ENCODE measurements at places on chromosomes 4 and X.

- peak; percentile 66 for DNase-seq
These were observed 160.7 kb upstream of the LDB2 start for GRCh38 chr4:17058916-17059741.

DNA sequence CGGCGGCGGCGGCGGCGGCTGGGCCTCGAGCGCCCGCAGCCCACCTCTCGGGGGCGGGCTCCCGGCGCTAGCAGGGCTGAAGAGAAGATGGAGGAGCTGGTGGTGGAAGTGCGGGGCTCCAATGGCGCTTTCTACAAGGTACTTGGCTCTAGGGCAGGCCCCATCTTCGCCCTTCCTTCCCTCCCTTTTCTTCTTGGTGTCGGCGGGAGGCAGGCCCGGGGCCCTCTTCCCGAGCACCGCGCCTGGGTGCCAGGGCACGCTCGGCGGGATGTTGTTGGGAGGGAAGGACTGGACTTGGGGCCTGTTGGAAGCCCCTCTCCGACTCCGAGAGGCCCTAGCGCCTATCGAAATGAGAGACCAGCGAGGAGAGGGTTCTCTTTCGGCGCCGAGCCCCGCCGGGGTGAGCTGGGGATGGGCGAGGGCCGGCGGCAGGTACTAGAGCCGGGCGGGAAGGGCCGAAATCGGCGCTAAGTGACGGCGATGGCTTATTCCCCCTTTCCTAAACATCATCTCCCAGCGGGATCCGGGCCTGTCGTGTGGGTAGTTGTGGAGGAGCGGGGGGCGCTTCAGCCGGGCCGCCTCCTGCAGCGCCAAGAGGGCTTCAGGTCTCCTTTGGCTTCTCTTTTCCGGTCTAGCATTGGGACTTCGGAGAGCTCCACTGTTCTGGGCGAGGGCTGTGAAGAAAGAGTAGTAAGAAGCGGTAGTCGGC lies 528 bp downstream of the FMR1 start:
- peak; percentile 43 for DNase-seq

GRCh38 chrX:153944140-153944799 lies at the start of gene RENBP:
Gene RENBP, minus strand, starts transcription at chrX:153944643. Its CDS starts 33 bp downstream, at chrX:153944610.
- DNase-seq = no peak

- DNase-seq = no peak
These were observed 57.1 kb downstream of the TNIP2 start for GRCh38 chr4:2698951-2699505.

DNA sequence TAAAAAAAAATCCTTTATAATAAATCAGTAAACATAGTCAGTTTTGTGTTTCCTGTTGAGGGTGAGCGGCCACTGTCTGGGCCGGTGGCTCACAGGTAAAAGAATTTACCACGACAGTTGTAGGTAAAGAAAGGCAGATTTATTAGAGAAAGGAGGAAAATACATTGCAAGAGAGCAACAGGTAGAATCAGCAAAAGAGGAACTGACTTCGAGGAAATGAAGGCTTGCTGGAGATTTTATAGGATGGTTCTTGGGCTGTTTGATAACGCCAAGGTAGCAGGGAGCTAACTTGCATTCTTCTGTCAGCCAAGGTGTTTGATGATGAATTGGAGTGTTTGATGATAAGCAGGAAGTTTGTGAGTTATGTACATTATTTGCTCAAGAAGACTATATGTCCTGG lies 2.8 kb downstream of the ZNF157 start:
- no peak for DNase-seq

DNA sequence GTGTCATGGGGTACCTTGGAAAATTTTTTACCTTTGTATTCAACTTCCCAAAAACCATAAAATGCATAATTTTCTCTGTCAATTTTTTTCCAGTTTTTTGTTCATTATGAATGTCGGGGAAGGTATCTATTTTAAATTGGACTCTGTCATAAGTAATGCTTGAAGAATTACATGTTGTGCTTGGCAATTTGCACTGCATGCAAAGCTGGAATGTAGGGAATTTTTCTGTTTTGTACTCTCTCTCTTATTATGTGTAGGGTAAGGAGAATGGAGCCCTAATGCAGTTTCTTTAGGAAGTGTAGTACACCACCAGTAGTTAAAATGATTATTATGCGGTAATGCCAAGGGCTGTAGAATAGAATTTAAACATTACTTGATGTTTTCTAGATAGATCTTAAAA lies 137.7 kb upstream of the LIMCH1 start:
- no peak for DNase-seq

DNA sequence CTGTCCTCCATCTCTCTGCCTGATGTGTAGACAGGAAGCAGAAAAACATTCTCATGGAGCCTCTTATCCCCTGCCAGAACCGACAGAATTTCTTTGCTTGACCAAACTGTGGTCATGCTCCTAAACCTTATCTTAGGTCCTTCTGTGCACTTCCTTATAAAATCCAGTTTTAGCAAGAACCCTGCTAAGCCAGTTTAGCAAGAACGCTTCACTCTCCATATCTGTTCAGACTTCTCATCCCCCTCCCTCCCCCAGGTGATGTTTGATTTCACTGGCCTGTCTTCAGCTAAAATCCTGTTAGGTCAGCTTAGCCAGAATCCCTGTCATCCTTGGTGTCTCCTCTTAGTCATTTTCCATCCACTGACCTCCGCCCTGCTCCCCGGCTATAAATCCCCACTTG lies 1130.9 kb upstream of the PRKX start:
- no peak for DNase-seq

- peak; percentile 85 for DNase-seq
These were observed 172.7 kb upstream of the FRG1 start for GRCh38 chr4:189767941-189768340.

GRCh38 chr4:53088152-53088551 lies 226.0 kb downstream of the RASL11B start:
- no peak for DNase-seq

GRCh38 chrX:107686792-107687191 lies 58.5 kb downstream of the PRPS1 start:
- no peak for DNase-seq

GRCh38 chrX:149877636-149878035 lies 3.3 kb upstream of the MAGEA8 start:
- no peak for DNase-seq

DNA sequence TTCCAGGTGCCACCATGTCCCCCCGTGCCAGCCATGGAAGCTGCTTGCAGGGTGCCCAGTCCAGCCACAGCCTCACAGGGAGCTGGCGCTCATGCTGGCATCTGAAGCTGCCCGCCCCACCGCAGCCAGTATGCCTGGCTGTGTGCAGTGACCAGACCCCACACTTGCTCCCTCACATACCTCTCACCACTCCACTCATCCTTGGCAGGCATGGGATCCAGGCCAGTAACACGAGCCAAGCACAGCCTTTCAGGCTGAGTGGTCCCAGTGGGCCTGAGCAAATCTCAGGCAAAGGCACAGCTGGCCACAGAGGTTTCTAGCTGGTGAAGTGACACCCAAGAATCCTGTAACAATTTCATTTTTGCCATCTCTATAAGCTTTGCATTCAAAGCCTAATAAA lies 48.4 kb upstream of the SEC24B start:
- no peak for DNase-seq

- no peak for DNase-seq
These were observed 145.1 kb downstream of the CBR4 start for GRCh38 chr4:168864821-168865541.

DNA sequence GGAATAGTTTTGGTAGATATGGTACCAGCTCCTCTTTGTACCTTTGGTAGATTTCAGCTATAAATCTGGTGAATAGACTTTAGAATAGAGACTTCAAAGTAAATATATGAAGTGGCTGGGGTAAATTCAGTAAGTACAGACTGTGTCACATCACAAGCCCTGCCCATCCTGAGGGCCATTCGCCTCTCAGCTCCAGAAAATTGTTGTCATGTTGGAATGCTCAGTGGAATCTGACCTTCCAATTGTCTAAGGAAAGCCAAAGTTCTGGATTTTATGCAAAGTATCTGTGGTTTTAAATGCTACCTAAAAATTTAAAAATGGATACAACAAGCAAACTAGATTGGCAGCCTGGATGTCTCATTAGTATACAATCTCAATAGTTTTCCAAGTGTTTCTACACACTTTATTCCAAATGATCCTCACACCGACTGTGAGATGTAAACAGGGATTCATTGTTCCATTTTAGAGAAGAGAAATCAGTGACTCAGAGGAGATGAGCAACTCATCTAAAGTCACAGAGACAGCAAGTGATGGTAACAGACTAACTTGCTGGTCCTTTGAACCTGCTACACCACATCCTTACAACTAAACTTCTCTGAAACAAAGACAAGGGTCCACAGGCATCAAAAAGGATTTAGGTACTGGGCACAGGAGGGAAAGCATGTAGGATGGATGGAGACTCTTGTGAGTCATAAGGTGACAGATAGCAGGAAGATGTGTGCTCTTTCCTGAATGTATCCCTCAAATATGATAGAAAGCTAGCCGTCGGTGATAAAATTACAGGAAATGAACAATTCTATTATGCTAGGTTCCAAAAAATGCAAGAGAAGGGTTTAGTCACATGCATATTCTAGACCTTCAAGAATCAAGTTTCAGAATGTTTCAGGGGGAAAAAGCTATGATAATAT lies 127.3 kb downstream of the ATP10D start:
- no peak for DNase-seq

DNA sequence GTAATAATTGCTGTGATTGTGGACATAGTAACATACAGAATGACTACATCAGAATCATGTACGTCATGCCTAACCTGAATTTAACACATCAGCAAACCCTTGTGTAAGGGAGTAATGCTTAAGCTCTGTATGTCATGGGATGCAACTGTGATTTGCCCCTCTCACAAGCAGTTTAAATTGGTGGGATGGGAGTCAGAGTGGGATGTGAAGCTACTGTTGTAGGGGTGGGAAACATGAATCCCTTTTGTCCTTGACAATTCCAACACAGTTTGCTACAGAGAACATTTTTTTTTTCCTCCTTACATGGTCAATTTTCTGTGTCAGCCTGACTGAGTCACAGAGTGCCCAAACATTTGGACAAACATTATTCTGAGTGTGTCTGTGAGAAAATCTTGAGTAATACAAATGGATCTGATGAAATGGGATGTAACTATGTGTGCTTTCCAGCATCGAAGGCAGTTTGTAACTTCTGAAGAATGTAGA lies 392.8 kb downstream of the GPM6A start:
- no peak for DNase-seq

DNA sequence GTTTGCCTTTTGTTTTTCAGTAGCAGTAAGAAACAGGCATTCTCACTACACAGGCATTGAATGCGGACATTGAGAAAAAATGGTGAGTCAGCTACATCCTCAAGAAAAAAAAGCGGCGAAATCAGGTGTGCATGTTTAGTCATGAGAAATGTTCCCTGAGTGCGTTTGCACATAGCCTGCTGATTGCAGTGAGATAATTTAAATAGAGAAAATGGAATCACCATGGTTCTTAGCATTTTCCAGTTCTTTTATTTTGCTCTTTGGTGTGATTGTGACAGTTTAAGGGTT lies 54.1 kb upstream of the CLDN34 start:
- no peak for DNase-seq

- DNase-seq = no peak
These were observed 63.1 kb upstream of the CITED1 start for GRCh38 chrX:72368796-72369195.

DNA sequence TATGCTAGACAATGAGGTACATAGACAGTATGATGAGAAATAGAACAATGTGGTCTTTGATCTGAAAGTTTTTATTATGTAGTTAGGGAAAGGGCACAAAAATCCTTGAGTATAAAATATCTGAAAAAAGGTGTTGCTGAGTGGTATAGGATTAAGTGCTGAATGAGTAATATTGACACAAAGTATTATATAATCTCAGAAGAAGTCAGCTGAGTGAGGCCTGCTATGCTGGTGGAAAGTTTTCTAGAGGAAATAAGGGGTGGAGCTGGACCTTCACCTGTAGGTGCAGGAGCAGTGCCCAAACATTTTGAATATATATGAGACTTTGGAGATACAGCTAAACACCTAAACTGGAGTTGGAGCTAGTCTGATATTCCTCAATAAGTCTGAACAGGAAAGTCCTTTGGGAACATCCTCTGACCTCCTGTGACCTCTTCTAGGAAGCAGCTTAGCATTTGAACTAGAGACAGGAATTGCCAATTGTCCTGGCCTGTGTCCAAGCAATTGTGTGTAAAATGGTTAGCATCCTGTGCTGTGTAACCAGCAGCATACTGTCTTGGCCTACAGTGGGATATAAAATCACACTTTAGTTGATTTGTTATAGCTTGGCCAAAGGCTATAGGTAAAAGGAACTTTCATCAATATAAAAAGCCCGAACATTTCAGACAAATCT lies 285.3 kb downstream of the ANKRD50 start:
- peak; percentile 47 for DNase-seq

- no peak for DNase-seq
These were observed 230.1 kb upstream of the FAT4 start for GRCh38 chr4:125084608-125085007.

GRCh38 chr4:168153596-168154440 lies 61.5 kb downstream of the ANXA10 start:
- DNase-seq = peak; percentile 80

DNA sequence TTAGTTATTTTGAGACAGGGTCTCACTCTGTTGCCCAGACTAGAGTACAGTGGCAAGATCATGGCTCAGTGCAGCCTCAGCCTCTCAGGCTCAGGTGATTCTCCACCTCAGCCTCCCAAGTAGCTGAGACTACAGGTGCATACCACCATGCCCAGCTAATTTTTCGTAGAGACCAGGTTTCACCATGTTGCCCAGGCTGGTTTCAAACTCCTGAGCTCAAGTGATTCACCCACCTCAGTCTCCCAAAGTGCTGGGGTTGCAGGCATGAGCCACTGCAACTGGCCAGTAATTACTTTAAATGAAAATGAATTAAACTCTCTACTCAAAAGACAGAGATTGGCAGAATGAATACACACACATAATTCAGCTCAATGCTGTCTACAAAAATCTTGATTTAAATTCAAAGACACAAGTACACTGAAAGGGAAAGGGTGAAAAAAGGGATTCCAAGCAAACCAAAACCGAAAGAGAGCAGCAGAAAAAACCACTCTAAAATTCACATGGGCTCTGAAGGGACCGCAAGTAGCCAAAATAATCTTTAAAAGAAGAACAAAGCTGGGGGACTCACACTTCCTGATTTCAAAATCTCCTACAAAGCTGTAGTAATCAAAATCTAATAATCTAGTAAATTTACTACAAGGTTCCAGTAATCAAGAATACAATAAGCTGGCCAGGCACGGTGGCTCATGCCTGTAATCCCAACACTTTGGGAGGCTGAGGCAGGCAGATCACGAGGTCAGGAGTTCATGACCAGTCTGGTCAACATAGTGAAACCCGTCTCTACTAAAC lies 11.8 kb upstream of the SPON2 start:
- DNase-seq = no peak
